ENCODE measurements at places on chromosomes 7 and 10.

DNA sequence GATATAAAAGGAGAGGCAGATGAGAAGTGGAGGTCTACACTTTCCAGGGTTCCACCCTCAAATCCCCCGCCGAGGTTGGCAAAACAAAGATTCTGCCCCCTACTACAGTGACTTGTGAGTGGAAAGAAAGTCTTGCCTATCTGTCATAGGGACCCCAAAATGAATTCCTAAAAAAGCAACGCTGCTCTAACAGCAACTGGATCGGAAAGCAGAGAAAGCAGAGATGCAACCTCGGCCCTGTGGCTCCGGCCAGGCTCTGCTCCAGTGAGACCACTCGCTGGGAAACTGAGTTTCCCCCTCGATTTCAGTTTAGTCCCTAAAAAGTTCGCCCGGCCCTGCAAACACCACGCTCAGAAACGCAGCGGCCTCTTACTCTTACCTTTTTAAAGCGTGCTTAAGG lies 297.9 kb upstream of the NFE2L3 start:
- DNase-seq, result no peak

DNA sequence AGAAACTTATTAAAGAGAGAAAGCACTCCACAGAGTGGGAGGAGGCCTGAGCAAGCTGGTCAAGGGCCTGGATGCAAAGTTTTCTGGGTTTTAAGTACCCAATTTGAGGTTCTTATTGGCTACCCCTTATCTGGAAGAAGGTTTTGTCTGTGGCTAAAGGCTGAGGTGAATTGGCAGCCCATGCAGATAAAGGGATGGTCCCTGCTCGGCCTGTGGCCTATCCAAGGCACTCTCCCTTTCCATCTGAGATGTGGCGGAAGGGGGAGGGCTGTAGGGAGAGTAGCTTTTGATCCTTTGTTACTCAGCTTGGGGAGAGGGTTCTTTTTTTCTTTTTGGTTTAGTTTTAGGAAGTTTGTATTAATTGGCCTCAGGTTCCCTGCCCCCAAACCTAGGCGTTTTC lies 465.1 kb downstream of the ATRNL1 start:
- DNase-seq, result no peak

GRCh38 chr7:92133737-92134270 lies 473 bp downstream of the CYP51A1 start:
- DNase-seq, result peak; percentile 35

DNA sequence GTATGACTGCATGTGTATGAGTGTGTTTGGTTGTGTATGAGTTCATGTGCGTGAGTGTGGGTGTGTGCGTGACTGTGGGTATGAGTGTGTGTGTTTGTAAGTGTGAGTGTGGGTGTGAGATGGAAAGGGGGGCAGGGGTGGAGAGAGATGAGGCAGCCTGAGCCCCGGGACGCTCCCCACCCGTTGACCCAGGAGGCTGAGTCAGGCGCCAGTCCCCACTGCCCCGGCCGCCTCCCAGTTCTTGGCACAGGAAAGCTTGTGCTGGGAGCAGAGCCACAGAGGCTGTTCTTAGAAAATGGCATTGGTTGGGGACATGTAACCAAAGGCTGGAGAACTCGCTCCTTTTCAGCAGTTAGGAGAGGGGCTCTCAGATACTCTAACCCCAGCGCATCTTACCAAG lies 27.8 kb upstream of the NUB1 start:
- DNase-seq, result no peak

- no peak for DNase-seq
Observed at GRCh38 chr10:121667948-121668313, 69.7 kb upstream of the FGFR2 start.

GRCh38 chr10:30594077-30594476 lies 35.5 kb downstream of the LYZL2 start:
- no peak for DNase-seq

GRCh38 chr10:64586934-64587503 lies 1065.8 kb downstream of the REEP3 start:
- no peak for DNase-seq

- no peak for DNase-seq
Observed at GRCh38 chr10:51244748-51245490, 170.6 kb downstream of the PRKG1 start.

DNA sequence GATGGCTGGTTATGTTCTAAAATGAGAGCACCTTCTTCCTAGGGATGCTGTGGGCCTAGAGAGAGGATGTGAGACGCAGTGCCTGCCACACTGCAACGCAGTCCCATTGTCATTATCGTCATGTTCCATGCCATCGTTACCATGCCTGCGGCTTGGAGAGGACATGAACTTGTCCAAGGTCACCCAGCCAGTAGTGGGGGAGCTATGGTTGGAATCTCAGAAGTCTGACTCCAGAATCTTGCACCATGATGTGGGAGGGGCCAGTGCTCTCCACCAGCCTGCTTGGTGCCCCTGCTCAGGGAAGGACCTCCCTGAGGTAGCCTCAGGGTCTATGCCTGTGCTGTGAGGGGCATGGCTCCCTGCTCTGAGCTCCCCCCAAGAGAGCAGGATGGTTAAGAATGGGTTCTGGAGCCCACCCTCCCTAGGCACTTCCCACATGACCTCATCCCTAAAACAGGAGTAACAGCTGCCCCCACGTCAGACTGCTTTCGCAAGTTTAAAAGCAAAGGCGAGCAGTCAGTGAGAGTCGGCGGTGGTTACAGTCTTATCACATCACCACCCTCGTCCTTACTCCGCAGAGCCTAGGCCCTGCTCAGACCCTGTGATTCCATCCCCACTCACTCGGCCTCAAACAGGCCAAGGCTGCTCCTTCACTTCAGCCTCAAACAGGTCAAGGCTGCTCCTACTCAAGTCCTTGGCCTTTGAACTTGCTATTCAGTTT lies 50.4 kb downstream of the HABP2 start:
- DNase-seq, result no peak

GRCh38 chr7:76278540-76278939 lies 23.9 kb upstream of the HSPB1 start:
- no peak for DNase-seq

DNA sequence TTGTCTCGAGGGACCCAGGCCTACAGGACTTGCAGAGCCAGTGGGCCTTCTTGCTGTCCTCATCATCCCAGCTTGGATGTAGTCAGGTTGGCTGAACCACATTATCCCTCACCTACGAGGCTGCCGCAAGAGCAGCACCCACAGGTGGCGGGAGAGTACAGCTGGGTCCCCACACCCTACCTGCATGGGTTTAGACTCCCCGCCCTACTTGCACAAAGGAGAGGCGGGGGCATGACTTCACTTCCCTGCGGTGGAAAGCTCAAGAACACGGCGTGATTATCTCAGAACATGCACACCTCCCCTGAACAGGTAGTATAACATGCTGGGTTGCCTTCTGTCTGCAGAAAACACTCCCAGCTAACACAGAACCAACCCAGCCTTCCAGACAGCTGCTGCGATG lies 57.5 kb downstream of the CTBP2 start:
- no peak for DNase-seq

DNA sequence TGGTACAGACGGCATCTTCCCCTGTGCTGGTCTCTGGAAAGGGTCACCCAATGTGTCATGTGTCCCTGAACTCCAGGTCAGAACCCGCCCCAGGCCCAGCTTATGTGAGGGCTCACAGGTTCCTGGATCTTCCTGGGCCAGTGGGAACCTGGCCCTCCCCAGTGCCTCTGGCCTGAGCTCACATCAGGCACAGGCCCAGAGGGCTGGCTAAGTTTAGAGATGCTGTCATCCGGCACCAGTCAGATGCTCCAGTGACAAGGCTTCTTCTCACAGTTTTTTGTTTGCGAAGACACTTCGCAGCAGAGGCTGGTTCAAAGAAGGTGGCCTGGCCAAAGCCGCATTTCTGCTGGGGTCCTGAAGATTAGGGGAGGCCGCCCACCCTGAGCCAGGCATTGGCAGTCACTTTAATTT lies 11.8 kb downstream of the CAMK2B start:
- DNase-seq, result no peak

GRCh38 chr7:39727231-39728012 lies 104.0 kb downstream of the RALA start:
- no peak for DNase-seq

DNA sequence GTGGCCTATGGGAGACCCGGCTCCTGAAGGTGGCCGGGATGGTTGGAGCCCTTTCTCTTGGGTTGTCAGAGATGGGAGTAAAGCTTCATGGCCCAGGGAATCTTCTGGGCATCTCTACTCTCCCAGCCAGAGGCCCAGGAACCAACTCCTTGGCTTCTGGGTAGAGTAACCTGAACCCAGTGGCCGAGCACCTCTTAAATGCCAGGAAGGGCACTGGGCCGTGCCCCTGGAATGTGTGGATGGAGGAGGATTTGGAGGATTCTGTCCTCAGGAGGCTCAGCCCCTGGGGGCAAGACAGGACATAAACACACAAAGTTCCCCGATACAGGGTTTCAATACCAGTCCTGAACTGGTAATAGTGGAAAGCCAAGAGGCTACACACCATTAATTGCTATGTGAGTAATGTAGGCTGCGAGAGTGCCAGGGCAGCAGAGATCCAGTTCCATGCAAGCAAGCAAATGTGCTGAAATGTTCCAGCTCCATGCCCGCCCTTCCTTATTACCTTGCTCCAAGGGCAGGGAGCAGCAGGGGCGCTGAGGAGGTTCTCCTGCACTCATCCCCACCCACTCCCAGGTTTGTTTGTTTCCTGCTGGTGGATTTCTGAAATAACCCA lies 1.2 kb downstream of the PALD1 start:
- no peak for DNase-seq

GRCh38 chr7:134669845-134670373 lies 23.3 kb downstream of the BPGM start:
- peak; percentile 84 for DNase-seq

GRCh38 chr7:31260851-31261250 lies 79.7 kb downstream of the NEUROD6 start:
- DNase-seq, result no peak

DNA sequence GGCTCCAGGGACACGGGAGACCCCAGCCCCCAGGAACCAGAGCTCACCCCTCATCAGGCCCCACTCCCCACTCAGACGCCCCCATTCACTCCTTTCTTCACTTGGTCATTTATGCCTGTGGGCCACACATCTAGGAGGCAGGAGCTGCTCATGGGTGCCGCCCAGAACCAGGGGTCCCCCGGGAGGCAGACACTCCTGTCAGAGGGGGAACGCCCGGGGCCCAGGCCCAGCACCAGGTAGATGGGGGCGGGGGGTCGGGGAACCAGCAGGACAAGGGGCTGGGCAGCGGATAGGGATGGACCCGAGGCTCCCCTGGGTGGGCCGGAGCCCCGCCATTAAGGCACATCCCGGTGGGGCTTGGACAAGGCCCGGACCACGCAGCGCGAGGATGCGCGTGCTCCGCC lies 11.8 kb downstream of the CALY start:
- no peak for DNase-seq

DNA sequence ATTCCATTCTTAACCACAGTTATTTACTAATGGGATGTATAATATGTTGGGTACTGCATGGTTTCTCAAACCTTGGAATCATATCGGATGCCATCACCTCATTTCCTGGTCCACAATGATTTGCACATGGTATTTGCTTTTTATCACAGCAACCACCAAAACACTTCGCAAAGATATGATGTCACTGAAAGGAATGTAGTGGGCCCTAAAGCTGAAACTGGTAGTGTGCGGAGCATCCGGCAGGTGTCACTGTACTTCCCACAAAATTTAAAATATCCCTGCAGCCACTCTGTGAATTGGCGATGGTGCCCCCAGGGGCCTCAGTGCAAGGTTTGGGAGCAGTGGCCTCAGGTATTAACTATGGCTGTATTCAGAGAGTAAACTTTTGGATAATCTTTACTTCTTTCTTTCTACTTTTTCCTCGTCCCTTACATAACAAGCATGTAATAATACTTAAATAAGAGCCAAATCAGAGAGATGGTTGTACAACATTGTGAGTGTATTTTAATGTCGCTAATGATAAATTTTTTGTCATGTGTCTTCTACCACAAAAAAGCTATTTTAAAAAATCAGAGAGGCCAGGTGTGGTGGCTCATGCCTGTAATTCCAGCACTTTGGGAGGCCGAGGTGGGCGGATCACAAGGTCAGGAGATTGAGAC lies 66.2 kb downstream of the FAM241B start:
- no peak for DNase-seq

All from T follicular helper cell (primary cell).